NCI-H2081 treated with DMSO at 0.1 percent for 48 hours (cell line): ENCODE measurements at places on chromosomes 16 and 17.

- no peak for DNase-seq
Observed at GRCh38 chr17:41015454-41015853, 6.5 kb upstream of the KRTAP3-1 start.

DNA sequence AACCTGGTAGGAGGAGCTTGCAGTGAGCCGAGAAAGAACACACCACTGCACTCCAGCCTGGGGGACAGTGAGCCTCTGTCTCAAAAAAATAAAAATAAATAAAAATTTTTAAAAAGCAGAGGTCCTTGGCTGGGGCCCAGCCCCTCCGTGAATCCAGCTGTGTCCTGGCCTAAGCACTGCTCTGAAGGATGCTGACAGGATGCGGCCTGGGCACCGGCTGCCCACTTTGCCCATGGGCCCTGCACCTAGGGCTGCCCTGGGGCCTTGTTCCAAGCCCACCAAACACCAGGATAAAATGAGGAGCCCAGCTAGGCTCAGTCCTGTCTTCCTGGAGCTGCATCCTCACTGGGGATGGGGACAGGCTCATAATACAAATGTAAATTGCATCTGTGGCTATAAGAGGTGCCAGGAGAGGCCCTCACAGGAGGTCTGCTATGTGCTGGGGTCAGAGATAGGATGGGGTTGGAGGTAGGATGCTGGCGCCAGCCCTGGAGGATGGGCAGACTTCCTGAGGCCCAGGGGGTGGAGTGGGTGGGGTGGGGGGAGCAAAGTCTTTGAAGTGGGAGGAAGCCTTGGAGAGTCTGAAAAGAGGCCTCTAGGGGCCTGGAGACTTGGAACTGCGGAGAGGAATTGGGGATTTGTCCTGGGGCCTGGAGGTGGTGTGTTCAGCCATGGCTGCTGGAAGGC lies 6.2 kb downstream of the C16orf89 start:
- DNase-seq: no peak

DNA sequence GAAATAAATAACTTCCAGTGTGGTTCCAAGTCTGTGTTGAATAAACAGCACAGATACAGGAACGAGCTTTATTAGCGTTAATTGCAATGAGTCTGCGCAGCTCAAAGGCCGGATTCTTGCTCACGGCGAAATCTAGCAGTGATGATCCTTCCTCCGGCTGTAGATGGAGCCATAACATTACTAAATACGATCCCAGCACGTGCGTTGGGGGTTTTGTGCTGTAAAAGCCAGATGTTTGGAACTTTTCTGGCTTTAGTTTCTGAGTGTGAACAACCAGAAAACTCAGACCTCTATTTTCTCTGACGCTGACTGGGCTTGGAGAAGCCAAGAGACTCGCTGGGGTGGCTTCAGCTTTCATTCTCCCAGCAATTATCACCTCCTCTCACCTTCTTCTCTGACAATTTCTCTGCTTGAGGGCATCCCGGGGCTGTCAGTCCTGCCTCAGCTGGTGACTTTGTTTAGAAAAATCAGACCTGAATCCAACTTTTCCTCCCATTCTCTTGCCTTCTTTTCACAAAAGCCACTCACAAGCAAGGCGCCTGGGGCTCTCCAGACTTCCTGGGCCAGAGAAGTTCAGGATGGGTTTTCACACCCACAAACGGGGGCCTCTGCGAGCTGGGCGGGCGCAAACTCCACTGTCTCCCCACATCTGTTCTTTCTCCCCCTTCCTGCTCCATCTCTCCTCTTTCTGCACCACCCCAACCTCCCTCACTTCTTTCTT lies 47.1 kb upstream of the AKTIP start:
- peak; percentile 55 for DNase-seq

DNA sequence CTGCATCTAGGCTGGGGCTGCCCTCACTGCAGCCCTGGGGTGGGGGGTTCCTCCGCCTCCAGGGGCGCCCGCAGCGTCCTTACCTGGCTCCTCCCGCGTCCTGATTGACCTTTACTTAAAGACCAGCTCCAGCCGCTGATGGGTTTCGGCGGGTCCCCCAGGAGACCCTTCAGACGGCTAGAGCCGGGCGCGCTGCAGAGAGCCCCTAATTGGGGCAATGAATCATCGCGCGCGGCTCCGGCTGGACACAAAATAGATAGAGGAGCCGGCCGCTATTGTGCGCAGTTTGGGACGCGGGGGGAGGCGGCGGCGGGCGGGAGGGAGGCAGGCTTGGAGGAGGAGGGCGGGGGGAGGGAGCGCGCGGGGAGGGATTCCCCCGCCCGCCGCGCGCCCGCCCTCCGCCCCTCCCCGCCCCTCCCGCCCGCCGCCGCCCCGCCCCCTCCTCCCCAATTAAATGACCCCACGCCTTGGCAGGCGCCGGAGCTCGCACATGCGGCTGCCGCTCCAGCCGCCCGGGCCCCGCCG lies 56.5 kb upstream of the CIBAR2 start:
- no peak for DNase-seq

DNA sequence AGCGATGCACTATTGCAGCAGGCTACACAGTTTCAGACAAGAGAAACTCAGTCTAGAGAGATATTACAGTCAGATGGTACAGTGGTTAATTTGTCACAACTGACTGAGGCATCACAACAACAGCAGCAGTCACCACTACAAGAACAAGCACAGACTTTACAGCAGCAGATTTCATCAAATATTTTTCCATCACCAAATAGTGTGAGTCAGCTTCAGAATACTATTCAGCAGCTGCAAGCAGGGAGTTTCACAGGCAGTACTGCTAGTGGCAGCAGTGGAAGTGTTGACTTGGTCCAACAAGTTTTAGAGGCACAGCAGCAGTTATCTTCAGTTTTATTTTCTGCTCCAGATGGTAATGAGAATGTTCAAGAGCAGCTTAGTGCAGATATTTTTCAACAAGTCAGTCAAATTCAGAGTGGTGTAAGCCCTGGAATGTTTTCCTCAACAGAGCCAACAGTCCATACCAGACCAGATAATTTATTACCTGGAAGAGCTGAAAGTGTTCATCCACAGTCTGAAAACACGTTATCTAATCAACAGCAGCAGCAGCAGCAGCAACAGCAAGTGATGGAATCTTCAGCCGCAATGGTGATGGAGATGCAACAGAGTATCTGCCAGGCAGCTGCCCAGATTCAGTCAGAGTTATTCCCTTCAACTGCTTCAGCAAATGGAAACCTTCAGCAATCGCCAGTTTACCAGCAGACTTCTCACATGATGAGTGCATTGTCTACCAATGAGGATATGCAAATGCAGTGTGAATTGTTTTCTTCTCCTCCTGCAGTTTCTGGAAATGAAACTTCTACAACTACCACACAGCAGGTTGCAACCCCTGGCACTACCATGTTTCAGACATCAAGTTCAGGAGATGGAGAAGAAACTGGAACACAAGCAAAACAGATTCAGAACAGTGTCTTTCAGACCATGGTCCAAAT lies 34.1 kb downstream of the NQO1 start:
- DNase-seq: no peak

DNA sequence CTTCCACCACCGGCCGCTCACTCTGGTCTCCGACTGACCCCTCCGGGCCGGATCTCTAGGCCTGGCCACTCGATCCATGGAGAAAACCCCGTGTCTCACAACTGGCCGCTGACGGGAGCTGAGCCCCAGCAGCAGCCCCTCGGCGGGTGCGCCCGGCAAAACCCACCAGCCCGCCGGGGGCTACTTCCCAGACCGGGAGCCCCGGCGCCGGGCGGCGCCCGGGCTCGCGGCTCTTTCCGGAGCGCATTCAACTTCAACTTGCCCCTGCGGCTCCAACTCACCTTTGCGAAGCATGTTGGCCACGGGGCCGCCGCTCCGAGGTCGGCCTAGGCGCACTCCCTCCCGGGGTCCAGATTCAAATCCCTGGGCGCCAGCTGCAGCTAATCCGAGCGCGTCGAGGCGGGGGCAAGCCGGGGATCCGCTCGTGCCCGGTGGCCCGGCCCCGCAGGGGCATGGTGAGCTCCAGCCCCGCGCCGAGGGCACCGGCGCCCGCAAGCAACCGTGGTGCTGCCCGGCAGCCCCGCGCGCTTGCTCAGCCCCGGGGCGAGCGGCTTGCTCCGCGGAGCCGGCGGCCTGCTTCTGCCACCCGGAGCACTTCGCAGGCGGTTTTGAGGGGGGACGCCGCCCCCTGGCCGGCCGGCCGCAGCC lies 438 bp downstream of the RTN4RL1 start:
- no peak for DNase-seq

DNA sequence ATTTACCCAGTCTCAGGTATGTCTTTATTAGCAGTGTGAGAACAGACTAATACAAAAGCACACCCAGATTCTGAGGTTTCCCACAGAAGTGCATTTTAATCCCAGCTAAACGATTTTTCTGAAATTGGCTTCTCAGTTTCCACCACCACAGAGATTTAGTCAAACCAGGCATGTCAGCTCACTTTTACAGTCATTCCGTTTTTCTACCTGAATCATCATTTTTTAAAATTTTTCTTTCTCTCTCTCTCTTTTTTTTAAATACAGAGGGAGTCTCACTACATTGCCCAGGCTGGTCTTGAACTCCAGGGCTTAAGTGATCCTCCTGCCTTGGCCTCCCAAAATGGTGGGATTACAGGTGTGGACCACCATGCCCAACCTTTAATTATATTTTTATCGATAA lies 389.1 kb downstream of the HAPSTR1 start:
- no peak for DNase-seq

DNA sequence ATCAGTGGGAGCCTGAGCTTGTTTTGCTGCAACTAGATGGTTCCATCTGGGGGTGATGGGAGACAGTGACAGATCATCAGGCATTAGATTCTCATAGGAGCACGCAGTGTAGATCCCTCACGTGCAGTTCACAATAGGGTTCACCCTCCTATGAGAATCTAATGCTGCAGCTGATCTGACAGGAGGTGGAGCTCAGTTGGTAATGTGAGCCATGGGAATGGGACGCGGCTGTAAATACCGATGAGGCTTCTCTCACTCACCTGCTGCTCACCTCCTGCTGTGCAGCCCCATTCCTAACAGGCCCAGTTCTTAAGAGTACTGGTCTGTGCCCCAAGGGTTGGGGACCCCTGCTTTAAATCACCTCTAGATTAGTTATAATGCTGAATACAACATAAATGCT lies 137.5 kb upstream of the PLEKHM1 start:
- DNase-seq: no peak

DNA sequence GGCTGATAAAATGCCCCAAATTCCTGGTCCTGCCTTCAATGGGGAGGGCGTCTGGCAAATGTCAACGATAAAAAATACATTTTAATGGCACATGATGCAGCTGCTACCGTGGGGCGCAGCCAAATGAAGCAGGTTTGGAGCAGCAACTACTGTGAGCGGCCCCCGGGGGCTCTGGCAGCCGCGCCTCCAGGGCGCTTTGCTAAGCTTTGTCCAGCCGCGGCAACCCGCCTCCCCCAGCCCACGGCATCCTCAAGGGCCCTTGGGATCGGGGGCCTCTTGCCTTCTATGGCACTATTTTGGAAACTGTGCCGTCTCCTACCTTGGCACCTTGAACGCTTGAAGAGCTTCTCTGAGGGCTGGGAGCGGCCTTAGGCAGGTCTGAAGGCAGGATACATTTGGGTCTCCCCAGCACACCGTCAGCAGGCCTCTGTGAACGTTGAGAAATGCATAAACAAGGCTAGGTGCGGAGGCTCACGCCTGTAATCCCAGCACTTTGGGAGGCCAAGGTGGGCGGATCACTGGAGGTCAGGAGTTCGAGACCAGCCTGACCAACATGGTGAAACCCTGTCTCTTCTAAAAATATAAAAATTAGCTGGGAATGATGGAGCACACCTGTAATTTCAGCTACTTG lies 25.1 kb downstream of the TBX4 start:
- no peak for DNase-seq

DNA sequence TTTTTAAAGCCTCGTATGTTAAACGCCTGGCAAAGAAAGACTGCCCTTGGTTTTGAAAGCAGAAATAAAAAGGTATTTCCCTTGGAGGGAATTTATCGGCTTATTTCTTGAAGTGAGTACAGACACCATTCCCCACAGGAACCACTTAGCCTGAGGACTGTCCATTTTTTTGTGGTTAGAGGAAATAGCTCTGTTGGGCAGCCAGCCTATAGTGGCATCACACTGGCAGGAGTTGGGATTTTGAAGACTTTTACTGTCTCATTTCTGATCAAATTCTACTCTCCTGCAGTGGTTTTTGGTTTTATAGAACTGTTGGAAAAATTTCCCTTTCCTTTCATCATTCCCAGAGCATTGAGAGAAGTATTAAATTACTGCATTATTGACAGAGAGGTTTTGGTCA lies 34.1 kb upstream of the CDC6 start:
- DNase-seq: no peak

DNA sequence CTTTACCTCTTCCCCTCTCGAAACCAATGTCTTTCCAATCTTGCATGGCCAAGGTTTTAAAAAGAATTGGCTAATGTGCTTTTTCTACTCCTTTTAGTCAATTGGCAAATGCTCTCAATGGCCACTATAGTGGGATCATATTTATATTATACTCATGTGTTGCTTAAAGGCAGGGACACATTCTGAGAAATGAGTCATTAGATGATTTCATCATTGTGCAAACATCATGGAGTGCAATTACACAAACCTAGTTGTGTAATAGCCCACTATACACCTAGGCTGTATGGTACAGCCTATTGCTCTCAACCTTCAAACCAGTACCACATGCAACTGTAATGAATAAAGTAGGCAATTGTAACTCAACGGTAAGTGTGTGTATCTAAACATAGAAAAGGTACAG lies 180.9 kb downstream of the HS3ST3A1 start:
- no peak for DNase-seq

GRCh38 chr17:82320956-82321927 lies 3.8 kb upstream of the CD7 start:
- DNase-seq: no peak

DNA sequence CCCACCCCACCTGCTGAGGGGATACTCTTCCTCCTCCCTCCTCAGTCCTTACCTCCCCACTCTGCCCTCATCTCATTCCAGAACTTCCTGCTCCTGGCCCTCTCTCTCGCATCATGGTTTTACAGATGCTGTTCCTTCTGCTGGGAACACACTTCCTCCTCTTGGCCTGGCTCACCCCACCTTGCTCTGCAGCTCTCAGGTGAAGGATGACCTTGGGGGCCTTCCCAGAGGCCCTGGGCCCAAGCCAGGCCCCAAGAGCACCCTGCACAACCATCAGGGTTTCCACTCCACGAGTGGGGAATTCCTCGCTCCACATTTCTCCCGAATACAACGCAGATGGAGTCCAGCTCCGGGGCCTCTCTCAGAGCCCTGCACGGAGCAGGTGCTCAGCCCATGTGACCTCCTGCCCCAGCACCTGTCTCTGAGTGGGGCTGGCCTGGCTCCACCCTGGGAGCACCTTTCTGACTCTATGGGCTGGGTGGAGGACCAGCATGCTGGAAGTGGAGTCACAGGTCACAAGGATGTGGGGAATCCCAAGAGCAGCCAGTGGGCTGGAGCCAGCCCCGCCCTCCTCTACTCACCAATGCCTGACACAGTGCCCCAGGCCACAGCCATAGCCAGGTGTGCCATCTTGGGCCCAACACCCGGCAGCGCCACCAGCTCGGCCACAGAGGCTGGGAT lies 4.5 kb downstream of the NTHL1 start:
- no peak for DNase-seq
